ENCODE measurements at places on chromosomes 11 and 22.

DNA sequence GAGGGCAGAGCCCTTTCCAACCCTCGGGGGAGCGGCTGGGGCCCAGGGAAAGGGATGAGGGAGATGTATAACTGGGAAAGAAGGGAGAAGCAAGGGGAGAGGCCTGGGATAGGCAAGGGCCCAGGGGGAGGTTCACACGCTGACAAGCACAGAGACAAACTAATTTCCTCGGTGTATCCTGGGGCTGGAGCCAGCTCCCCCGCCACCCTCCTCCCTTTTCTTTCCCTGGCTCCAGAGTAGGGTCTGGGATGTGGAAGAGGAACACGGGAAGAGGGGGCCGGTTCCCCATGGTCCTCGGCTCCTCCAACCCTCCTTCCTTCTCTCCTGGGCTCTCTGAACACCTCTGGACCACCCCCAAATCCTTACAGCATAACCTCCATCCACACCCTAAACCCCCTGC, 6.9 kb downstream of the CLCF1 start:
- DNase-seq = no peak

- DNase-seq = no peak
Observed at GRCh38 chr11:74479732-74480123, 12.4 kb upstream of the KCNE3 start.

GRCh38 chr11:32003335-32003734, 87.5 kb upstream of the RCN1 start:
- no peak for DNase-seq

DNA sequence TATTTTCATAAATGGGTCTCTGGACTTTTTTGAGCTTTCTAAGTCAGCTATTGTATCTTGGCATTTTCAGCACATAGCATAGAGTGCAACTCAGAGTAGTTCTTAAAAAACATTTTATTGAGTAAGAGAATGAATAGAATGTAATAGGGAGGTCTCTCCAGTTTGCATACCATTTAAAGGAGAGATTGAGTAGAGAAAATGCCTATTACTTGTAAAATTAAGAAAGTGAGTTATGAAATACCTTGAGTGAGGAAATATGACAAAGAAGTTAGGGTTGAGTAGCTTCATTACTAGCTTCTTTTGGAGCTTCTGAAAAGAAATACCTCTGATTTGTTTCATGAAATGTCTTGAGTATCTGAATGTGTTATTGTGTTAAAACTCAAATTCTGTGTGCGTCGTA, 140.0 kb downstream of the AASDHPPT start:
- DNase-seq = no peak

GRCh38 chr11:3359092-3359824, 19.7 kb downstream of the ZNF195 start:
- DNase-seq = peak; percentile 28

DNA sequence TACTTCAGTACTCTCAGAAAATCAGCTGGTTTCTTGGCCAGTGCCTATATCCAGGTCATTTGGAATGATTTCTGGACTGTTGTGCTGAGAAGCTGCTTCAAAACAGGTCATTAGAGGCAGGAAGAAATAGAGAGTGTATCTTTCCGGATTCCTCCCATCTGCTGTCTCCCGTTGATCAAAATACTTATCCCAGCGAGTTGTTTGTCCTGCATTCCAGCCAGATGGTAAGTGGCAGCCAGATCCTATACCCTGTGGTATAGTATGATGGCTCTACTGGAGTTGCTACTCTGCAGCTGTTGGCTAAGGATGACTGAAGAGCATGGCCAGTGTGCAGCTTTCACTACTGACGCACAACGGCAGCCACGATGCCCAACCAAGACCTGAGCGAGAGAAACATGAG, 560.9 kb upstream of the ANO5 start:
- DNase-seq = no peak

- peak; percentile 46 for DNase-seq
Observed at GRCh38 chr11:101848262-101848661, 66.5 kb upstream of the CEP126 start.

GRCh38 chr22:48492366-48493320, 1335.0 kb downstream of the BRD1 start:
- DNase-seq = peak; percentile 59

DNA sequence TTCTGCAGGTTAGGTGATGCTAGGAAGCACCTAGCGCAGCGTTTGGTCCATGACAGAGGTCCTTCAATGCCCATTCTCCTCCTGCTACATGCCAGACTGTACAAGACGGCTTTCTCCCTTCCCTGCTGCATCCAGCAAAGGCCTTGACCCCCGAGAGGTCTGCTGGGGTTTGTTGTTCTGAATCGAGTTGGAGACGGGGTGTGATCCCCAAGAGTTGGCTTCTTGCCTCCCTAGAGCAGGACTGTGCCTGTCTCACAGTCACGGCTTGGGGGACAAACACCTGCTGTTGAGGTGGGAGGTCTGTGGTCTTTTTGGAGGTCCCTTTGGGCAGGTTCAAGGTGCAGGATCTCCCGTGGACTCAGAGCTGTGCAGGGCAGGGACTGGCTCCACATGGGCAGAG, 352.3 kb upstream of the B3GAT1 start:
- no peak for DNase-seq

- DNase-seq = no peak
Observed at GRCh38 chr11:102399189-102399588, 52.2 kb downstream of the BIRC2 start.

DNA sequence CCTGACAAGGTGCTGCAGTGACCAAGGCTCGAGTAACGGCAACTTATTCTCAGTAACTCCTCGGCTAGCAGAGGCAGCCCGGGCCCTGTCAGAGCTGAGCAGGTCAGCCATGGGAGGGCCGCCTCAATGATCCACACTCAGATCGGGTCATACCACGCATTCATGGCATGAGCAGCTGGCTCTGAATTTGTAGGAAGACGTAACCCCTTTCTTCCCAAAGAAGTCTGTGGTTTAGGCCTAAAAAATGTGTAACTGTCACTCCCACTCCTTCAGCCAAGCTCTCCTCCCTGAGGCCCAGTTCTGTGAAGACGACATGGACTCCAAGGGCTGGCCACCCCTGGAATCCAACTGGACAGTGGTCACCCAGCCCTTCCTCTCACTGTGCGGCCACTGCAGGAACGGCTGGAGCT, 30.0 kb downstream of the PPP2R1B start:
- DNase-seq = peak; percentile 78

- no peak for DNase-seq
Observed at GRCh38 chr11:129063118-129063517, 120.4 kb upstream of the TP53AIP1 start.

DNA sequence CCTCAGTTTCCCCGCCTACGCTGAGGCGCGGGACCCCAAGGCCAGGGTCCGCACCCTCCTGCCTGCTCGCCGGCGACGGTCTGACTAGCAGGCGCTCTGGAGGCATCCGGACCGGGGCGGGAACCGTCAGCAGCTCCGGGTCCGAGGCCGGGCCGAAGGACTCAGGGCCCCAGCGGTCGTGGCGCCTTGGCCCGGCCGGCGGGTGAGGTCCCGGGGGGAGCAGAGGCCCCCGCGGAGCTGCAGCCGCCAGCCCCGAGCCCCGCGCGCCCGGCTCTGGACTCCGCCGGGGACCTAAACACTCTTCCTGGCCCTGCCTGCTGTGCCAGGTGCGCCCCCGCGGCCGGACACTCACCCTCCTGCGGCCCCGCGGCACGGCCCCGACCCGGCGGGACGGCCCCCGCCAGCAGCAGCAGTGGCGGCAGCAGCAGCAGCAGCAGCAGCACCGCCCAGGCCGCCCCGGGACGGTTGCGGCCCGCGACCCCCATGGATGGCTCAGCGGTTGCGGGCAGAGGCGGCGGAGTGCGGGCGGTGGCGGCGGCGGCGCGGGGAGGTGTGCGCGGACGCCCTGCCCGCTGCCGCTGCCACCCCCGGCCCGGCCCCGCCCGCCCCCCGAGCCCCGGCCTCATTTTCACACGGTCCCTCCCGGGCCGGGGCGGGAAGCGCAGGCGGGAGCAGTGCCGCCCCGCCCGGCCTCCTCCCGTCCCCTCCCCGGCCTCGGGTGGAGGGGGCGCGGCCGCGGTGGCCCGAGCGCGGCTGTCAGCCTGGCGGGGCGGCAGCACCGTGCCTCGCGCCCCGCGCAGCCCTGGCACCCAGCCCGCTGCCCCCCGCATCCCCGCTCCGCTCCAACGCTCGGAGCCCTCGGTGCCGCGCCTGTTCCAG, at the start of gene SCUBE2:
SCUBE2 (minus strand) TSS at position 556 of the 879 bp plus-strand sequence; CDS start at position 485, 71 bp downstream.
- no peak for DNase-seq

DNA sequence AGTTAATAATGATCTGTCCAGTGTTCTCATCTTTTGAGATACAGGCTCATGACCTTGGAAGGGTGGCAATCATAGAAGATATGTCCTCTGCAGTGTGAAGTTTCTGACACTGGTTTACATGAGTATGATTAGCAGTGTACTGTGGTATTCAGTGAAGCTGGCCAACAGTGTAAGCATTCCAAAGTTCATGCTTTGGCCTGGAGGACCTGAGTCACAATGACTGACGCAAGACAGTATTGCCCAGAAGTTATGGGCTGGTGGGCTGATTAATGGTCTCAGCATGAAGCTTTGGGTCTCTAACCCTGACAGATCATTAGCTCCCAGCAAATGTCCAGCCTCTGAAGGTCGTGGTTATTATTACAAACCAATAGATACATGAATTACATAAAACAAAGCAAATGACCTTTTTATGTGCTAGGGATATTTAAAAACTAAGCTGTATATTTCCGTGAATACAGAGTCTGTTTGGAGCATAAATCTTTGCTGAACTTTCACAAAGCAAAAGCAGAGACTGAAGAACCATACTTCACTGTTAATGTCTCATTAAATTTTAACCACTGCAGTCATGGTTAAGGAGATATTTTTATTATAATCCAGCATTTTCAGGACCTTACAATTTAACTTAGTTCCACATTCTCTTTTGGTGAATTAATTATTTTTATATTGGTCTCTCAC, 28.3 kb upstream of the USP47 start:
- peak; percentile 96 for DNase-seq

DNA sequence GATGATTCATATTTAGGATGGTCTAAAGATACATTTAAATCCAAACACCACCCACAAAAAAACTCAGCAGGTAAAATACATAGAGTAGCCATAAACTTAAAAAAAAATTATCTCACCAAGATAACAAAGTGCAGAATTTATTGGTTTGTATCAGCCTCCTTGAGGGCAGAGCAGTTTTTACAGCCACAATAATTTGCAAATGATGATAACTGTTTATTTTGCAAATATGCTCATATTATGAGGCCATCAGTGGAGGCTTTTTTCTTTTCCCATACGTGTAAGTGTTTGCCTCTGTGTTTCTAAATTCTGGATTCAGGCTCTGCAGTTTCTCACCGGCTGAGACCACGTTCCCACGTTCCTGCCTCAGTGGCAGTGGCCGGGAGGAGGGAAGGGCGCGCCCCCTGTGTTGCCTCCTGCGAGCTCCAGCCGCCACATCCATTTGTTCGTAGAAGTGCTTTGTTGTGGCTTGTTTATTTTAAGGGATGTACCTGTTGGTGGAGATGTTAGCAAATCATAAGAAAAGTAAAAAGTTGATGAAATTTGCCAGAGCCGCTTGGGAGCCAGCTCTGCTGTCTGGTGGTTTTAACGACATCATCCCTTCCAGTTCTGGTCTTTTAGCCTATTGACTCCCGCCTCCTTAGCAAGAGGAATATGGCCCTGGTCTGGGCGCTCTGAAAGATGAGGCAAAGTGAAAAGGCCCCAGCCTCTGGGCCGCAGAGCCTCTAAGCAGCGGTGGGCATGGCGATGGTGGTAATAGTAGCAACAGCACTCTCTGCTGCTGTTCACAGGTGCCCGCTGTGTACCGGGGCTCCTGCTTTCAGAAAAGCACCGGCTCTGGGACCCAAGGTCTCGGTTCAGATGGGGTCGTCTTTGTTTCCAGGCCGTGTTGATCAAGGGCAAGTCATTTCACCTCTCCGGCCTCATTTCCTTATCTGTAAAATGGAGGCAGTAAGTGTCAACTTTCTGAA, 66.7 kb upstream of the PPARA start:
- DNase-seq = no peak

DNA sequence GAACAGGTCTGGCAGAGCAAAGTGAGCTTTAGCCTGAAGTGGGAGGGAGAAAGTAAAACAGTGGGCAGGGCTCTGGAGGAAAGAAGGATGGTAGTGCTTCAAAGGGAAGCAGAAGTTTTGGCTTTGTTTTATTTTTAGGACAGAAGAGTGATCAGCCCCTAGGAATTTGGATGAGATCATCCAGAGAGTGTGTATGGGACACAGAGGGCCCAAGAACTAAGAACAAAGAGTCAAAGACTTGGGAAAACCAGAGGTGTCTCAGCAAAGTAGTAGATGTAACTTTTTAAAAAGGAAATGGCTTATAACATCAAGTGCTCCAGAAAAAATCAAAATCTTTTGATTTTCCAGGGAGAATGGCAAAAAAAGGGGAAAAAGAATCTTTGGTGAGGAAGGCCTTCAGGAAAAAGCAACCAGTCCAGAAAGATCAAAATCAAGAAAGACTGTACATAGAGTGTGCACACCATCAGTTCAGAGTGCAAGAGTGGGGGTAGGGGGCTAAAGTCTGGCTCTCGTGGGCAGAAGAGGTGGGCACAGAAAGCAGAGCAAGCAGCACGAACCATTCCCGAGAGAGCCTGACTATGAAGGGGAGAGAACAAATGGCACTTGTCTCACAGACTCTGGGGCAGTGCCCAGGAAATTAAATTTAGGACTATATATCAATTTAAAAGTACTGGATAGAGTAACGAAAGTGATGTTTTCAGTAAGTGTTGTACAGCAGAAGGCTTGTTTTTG, 30.0 kb downstream of the MAPK1 start:
- DNase-seq = peak; percentile 85

DNA sequence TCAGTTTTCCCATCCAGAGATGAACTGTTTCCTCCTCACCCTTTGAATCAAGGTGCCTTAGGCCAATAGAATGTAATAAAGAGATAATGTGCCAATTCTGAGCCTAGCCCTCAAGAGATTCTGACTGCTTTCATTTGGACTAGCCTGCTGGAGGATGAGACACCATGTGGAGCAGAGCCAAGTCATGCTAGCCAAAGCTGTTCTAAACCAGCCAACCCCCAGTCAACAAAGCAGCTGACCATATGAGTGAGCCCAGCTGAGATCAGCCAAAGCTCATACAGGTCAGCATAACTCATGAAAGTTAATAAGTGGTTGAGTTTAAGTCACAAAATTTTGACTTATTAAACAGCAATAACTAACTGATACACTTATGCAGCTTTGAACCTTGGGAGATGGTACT, 66.7 kb upstream of the DBX1 start:
- DNase-seq = peak; percentile 73

- peak; percentile 57 for DNase-seq
Observed at GRCh38 chr22:44437216-44438055, 60.6 kb downstream of the RTL6 start.

DNA sequence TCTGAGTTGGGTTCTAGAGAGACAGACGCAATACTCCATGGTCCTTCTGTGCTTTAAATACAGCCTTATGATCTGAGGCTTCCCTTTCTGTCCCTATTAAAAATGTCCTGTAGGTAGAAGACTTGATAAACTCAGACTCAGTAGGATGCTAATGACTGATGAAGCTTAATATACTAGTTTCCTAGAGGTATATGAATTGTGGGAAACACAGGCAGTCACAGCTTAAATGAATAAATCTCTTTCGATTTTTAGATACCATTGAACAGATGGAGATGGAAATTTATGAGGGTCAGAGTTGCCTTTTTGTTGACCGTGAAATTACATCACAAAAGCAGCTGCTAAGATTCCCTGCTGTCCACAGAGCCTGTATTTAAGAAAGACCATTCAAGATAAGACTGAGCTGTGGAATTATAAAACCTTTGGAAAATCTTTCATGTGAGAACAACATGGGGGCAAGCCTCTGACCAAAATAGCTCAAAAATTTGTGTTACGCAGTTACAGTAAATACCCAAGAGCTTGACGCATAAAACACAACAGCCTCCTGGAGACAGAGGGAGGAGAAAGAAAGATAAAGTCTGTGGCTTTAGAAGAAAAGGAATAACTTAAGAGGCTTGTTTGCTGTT, 172.3 kb downstream of the AASDHPPT start:
- no peak for DNase-seq
